ENCODE measurements at places on chromosomes 11 and 22.
A peak's percentile ranks its signal among the peaks of the same experiment; 100 is the strongest.

GRCh38 chr11:117456027-117456720 is 128.5 kb downstream of the CEP164 start:
- no peak for DNase-seq

- DNase-seq, result no peak
Observed at GRCh38 chr22:27482402-27482801, 319.2 kb downstream of the MN1 start.

- DNase-seq, result no peak
Observed at GRCh38 chr22:33109514-33110430, 51.6 kb upstream of the SYN3 start.

GRCh38 chr11:27869701-27870100 is 169.4 kb upstream of the BDNF start:
- no peak for DNase-seq

DNA sequence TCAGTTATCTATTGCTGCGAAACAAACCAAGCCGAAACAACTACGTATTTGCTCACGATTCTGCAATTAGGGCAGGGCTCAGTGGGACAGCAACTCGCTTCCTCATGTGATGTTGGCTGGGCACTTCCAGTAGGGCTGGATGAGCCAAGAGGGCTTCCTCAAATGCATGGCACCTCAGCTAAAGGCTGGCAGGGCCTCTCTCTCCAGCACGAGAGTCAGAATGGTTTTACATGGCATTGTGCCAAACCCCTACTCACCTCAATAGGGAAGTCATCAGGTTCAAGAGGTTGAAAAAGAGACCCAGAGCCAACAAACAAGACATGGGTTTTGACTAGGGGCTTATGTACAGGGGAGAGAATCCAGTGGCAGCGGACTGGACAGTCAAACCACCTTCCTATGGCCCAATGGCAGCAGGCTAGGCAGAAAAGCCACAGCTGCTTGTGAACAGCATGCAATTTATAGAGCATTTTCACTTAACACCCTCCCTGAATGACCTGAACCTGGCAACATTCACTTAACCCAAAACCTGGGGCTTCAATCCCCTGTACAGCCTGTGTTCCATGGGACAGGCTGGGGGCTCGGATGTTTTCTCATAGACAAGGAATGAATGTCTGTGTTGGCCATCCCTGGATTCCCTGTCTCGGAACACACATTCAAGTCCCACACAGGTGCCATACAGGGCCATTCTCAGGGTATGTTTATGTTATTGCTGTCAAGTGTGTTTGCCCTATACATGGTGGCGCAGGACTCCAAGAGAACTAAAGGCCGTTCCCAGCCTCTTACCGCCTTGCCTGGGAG is 154.2 kb upstream of the NAV2 start:
- DNase-seq, result no peak

- DNase-seq, result peak; percentile 37
Observed at GRCh38 chr11:33399421-33399820, 142.2 kb downstream of the HIPK3 start.

DNA sequence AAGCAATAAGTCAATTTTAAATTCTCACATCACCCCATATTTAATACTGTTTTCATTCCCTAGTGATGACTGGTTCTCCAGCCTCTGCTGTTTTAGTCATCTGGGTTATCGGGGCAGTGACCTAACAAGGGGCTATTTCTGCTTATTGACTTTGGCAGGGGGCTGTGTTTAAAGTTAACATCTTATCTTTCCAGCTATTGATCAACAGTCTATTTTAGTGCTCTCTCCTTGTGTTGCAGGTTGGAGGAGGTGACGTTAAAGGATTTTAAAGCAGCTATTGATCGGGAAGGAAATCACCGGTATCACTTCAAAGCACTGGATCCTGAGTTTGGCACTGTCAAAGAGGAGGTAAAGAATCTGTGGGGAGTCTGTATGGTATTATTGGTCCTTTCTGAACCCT is 7.7 kb upstream of the DLAT start:
- DNase-seq, result no peak

DNA sequence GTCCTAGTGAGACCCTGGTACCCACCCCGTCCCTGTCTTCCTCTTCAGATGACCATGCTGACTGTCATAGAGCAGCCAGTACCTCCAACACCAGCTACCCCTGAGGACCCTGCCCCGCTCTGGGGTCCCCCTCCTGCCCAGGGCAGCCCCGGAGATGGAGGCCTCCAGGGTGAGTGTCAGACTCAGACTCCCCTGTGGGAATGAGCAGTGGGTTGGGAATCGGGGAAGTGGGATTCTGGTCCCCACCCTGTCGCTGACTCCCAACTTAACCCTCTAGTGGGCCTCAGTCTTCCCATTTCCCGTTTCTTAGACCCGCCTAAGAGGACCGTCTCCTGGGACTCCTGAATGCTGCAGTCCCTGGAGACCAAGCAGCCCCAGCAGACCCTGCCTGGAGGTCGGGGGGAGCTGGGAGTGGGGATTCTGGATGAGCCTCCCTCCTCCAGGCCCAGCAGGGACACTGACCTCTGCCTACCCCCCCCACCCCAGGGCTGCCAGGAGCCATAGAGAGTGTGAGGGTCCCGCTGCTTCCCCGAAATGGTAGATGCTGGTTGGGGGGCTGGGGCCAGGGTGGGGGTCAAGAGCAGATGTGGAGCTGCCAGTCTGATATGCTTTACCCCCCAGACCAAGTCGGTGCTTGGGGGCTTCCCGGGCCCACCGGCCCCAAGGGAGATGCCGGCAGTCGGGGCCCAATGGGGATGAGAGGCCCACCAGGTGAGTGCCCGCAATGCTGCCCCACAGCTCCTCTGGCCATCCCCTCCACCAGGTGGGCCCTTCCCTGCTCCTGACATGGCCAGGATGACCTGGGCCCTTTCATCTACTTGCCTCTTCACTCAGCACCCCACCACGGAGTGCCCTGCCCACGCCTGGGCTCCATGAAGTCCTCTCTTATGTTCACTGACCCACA is 25.5 kb downstream of the EMID1 start:
- no peak for DNase-seq

- DNase-seq, result no peak
Observed at GRCh38 chr11:746289-747157, 741 bp upstream of the TALDO1 start.

DNA sequence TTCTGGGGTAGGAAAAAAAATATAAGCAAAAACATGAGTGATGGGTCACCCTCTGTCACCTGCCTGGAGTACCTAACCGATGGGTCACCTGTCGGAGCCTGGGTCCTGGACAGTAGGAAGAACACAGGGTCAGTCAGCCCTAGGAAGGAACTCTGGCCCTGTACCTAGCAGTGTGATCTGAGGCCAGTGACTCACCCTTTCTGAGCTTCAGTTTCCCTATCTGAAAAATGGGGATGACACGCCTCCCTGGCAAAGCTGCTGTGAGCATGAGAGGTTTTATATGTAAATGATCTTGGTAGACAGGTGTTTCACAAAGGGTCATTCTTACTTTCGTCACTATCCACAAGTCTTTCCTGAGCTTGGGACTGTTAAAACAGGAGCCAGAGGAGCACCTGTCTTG is 182.0 kb downstream of the ST3GAL4 start:
- no peak for DNase-seq

GRCh38 chr22:30568137-30568805 is 6.2 kb downstream of the GAL3ST1 start:
- no peak for DNase-seq

GRCh38 chr11:69316956-69317355 is 23.0 kb downstream of the MYEOV start:
- DNase-seq, result no peak

DNA sequence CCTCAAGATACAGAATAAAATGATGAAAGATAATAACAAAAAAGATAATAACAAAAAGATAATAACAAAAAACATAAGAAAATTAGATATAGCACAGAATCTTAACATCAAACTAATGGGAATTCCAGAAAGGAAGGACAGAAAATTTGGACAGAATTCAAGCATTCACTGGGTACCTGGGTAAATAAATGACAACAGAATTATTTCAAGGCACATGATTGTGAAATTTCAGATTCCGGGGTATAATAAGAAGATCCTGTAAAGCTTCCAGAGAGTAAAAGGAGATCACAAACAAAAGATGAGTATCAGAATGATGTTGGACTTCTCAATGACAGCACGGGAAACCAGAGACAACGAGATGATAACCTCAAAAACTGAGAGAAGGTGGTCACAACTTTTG is 42.1 kb upstream of the OR9Q1 start:
- DNase-seq, result no peak

DNA sequence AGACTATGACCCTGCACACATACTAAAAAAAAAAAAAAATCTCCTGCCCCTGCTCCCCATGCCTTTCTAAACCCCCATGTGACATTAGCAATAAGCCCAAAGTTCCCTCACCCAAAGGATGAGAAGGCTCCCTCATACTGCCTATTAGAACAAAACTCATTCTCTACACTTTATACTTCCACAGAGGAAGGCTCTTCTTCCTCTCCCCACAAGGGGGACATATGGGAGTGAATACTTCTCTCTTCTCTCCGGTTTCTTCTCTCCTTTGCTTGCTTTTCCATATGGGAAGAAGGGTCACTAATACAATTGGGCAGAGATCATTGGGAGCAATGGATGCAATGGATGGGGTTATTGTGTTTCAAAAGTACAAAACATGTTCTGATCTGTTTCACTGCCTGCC is 3.3 kb downstream of the OR52L1 start:
- no peak for DNase-seq

- DNase-seq, result no peak
Observed at GRCh38 chr22:44730490-44731356, 21.7 kb upstream of the ARHGAP8 start.

- no peak for DNase-seq
Observed at GRCh38 chr22:44838316-44839016, 86.1 kb downstream of the ARHGAP8 start.

DNA sequence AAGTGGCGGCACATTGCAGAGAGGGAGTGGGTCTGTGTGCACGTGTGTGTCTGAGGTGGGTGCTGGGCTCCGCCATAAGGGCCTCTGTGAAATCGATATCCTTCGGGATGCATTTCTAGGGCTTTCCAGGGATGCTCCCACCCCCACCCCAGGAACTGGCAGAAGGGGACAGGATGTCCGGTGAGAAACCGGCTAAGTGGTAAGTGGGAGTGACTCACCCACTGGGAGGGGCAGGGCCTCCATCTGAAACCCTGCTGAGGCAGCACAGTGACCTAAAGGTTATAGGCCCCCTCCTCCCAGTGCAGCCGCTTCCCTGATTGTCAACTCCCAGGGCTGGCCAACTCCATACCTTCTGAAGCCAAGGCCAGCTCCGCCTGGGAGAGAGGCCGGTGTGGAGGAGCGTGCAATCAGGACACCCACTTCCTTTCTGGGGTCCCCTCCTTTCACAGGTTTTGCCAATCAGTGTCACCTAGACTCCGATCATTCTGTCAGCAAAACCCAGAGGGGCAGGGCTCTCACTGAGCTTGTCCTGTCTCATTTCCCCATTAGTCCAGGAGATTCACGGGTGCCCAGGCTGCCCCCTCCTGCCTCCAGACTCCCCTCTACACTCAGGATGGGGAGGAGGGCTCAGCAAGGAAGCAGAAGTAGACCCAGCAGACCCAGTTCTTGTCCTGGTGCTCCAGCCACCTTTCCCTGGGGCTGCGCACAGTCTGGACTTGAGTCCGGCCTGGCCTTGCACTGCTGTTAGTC is 44.5 kb downstream of the NECTIN1 start:
- DNase-seq, result no peak

DNA sequence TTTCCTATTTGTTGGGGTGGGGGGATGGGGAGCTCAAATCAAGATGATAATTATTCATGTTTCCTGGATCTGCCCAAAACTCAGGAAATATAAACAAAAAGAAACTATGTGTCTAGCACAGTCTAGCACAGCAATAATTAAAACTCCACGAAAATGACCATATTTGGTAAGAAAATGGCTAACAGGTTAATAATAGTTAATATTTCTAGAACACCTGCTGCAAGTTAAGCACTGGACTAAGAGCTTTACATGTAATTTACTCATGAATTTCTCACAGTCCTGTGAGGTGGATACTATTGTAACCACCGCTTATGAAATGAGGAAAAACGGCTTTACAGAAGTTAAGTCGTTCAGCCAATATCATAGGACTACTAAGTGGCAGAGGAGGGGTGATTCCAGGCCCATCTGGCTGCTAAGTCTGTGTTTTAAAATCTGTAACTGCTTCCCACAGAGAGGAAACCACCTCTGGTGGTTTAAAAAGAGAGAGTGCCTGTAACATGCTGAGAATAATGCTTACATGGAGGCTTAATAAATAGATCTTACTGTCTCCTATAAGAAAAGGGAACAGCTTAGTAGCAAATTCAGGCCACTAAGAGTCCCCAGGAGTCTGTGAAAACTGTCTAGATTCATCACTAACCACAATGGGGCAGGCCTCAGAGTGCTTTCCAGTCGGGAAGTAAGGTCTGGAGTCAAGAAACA is 11.0 kb upstream of the AMOTL1 start:
- no peak for DNase-seq

DNA sequence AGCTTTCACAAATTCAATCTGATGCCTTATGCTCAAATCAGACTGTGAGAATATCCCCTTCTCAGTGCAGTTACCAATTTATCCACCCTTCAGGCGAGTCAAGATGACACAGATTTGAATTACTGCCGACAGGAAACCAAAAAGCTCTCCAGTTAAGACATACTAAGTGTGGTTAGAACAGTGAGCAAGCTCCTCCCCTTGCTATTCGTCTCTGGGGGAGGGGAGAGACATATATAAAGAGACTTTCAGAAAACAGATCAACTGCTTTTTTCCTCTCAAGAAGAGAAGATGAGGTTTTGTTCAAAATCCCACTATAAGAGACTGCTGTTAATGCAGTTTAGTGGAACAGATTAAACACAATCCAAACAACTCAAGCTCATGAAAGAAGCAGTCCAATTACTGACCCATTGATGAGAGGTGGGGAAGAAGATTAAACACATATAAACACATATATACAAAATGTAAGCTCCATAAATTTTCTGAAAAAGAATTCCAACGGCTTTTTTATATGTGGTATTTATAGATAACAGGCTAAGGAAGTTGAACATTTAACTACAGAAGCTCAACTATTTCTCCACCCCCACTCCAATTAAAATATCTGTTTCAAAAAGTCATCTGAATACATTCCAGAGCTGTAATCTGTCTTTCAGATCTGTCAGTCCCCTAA is 102.7 kb downstream of the MRTFA start:
- no peak for DNase-seq

- peak; percentile 58 for DNase-seq
Observed at GRCh38 chr11:66231561-66231960, 36.9 kb upstream of the RAB1B start.

All from cerebellar nuclear complex (tissue), 1 donor.